DMS79 treated with DMSO at 0.1 percent for 48 hours (cell line): ENCODE measurements at places on chromosomes 4 and X.

GRCh38 chr4:159070742-159071141 lies 32.1 kb upstream of the RAPGEF2 start:
- no peak for DNase-seq

DNA sequence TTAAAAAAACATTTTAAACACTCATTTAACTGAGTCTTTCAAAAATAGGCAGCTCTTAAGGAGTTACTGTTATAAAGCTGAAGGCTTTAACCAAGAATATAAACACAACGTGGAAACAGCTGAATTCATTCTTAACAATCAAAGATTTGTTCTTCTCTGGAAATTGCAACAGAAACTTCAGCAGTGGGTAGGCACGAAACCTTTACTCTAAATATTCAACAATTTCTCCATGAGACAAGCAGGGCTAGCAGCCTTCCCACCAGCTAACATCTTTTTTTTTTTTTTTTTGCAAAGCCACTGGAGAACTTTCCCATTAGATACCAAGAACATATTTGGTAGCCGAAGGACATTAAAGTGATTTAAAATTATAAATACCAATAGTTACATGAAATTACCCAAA lies 78.2 kb upstream of the PRSS48 start:
- DNase-seq: no peak

DNA sequence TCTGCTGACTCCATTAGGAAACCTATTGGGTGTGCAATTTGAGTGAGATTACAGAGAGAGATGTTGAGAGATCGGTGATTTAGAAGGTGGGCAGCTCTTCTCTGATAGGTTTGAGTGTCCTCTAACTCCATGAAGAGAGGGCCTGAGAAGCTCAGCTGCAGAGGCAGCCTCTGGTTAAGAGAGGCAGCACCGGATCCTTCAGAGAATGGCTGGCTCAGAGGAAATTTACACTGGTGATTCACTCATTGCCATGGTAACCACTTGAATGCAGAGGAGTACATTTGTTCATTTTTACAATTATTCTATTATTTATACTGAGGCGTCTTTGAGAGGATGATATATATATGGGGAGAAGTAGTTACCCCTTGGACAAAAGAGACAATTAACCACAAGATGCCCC lies 171.7 kb downstream of the PDGFRA start:
- DNase-seq: peak; percentile 58

GRCh38 chr4:91171217-91171616 lies 1044.0 kb downstream of the CCSER1 start:
- DNase-seq: no peak
